ENCODE measurements at places on chromosomes 5 and 9. TPM values are rescaled to one million over a fixed set of nuclear protein-coding genes. Genes with fewer than 3 reads are reported as not detected.

- no peak for DNase-seq
Measured at GRCh38 chr5:76363352-76364225, 39.5 kb upstream of the IQGAP2 start.

GRCh38 chr9:27548055-27548741 is 18.6 kb upstream of the MOB3B start:
- no peak for DNase-seq

DNA sequence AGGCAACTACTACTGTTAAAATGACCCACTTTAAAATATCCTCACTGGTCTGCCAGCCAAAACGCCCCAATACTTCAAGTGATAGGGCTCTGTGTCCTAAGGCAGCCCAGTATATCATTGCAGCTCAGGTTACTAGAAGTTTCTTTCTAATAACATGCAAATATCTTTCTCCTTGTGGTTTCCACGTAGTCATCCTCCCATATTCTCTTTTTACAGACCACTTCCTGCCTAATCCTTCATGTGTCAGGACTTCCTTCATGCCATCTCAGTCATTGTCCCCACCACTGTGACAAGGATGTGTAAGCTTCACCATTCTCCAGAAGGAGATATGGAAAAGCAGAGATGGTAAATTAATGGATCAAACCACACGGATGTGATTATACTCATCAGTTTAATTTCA is 813.7 kb downstream of the MAT2B start:
- no peak for DNase-seq

GRCh38 chr9:97564291-97565175 is 63.1 kb downstream of the TMOD1 start:
- peak; percentile 65 for DNase-seq

GRCh38 chr5:159032656-159033350 is 66.9 kb downstream of the EBF1 start:
- DNase-seq: no peak

- no peak for DNase-seq
Measured at GRCh38 chr5:6194906-6195612, 183.3 kb downstream of the MED10 start.

DNA sequence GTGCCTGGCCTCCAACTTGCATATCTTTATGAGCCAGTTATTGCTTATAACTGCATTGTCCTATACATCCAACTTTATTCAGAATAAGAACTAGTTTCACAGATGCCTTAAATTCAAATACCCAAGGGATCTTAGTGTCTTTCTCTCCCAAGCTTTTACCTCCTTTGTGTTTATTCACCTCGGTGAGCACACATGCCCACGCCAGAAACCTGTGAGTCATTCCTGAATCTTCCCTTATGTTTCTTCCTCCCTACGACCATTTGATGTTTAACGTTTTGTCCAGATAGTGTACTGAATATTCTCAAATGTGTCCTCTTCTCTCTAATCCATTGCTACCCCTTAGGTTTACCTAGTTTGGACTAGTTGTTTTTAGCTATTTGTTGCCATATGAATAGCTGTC is 55.5 kb upstream of the MEGF10 start:
- DNase-seq: no peak

GRCh38 chr9:126328407-126328806 is 1.8 kb downstream of the MVB12B start:
- DNase-seq: no peak

DNA sequence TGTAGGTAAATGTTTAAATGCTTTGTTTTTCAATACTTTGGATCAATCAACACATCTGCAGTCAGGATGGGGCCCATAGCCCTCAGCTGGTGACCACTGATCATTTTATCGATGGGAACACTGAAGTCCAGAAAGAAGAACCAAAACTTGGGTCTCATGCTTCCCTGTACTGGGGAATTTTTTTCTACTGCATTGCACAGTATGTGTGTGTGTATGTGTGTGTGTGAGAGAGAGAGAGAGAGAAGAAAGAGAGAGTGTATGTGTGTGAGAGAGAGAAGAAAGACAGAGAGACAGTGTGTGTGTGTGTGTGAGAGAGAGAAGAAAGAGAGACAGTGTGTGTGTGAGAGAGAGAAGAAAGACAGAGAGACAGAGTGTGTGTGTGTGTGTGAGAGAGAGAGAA is 202.9 kb upstream of the MSX2 start:
- no peak for DNase-seq

DNA sequence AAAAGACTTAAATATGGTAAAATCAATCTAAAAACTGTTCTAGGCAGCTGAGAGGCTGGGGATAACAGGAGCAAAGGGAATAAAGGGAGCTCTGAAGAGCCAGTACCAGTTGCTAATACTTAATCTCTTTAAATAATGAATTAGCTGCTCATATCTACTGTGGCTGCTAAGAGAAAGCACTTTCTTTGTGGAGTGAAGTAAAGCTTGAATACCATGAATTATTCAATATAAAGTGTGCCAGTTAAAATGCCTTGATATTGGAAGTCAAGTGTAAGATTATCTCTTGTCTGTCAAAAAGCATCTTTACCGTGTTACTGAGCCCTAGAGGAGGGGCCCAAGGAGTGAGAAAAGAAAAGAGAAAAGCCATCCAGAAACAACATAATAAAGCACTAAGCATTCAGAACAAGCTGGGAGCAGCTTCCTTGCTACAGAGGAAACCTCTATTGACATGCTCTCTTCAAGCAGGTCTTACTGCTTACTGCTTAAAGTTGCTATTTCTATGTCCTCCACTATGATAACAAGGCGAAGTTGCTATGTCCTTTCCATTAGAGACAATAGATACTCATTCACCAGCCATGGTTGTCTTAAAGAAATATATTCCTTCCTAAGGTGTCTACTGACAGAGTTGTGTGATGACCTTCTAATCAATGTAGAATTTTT is 297.4 kb downstream of the CETN3 start:
- DNase-seq: no peak

DNA sequence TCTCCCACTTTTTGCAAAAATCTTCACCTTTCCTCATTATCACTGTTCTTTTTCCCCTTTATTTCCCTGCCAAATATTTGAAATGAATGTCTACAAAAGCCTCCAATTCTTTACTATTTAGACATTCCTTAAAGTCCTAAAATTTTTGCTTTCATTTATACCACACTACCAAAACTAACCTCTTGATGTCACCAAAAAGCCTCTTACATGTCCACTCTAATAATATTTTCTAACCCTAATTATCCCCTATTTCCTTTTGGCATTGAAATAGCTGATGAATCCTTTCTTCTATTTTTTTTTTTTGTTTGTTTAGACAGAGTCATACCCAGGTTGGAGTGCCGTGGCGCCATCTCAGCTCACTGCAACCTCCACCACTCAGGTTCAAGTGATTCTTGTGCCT is 32.3 kb upstream of the NRG2 start:
- no peak for DNase-seq

- DNase-seq: no peak
Measured at GRCh38 chr9:122367065-122367464, 3.8 kb upstream of the PTGS1 start.

DNA sequence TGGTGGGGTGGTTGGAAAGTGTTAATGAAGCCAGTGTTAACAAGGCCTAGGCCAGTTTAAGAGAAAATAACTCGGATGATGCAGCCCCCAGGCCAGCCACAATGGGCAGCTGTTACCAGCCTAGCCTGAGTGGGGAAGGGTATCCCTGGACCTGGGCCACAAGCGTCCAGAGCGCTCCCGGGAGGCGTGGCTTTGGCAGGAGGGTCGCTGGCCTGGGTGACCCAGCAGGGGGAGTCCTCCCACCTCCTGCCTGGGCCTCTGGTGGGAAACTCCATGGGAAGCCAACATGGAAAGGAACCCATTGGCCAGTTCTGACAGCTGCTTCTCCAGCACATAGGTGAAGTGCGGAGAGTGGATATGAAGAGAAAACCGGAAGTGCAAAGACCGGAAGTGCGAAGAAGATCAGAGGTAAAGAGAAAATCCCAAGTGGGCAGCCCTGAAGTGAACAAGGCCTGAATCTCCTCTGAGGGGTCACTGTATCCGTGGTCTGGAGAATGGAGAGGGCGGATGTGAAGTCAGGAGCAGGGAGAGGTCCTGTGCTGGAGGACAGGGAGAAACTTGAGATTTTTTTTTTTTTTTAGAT is 79.0 kb downstream of the ADCY2 start:
- no peak for DNase-seq

DNA sequence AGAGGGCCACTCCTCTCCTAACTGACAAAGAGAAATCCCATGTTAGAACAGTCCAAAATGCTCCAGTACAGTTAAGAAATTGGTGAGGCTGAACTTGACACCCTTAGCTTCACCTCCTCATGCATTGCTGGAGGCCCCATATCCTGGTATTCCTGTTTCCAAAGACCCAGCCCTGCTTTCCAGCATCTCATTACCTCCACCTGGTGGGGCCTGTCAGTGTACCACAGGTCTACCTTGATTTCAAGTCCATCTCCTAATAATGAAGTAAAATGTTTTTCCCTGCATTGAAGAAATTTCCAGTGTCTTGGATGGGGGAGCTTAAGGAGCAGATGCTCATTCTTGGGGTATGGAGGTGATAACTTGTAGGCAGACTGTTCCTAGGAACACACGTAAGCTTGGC is 70.6 kb upstream of the S1PR3 start:
- DNase-seq: no peak

DNA sequence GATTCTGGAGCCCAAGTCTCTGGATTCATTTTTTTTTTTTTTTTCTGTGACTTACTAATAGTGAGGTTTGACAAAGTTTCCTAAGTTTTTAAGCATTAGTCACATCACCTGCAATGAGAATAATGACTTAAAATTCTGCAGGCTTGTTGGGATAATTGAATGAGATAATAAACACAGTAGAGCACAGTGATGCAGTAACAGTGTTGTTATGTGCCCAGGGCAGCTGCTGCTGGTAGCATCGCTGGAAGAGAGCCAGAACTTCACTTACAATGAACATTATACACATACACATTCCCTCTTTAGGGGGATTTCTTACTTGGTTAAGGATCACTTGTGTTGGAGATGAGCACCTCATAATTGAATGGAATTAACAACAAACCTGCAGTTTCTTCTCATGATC is 78.9 kb downstream of the ALDH7A1 start:
- no peak for DNase-seq

DNA sequence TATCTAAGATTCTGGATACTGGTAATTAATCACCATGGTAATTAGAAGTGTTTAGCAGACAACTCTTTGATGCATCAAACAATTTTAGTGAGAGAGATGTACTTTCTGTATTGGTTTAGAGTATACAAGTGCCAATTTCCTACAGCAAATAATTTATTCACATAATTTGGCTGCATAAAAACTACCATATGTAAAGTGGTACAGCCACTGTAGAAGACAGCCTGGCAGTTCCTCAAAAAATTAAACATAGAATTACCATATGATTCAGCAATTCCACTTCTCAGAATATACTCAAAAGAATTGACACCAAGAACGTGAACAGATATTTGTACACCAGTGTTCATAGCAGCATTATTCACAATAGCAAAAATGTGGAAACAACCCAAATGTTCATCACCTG is 36.2 kb downstream of the PHAX start:
- no peak for DNase-seq

DNA sequence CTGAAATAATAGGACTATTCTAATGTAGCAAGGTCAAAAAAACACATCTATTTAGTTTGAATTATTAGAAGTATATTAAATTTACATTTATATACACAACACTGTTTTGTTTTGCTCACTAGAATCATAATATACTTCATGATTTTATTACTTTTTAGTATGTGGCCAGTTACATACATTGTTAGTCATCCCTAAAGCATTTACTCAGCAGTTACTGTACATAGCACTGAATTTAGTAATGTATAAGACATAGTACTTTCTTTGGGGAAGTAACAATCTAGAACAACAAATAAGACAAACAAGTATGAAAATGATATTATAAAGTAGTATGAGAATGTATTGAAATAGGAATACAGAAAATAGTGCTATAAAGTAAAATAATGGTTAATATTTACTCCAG is 28.2 kb downstream of the ERCC8 start:
- no peak for DNase-seq

DNA sequence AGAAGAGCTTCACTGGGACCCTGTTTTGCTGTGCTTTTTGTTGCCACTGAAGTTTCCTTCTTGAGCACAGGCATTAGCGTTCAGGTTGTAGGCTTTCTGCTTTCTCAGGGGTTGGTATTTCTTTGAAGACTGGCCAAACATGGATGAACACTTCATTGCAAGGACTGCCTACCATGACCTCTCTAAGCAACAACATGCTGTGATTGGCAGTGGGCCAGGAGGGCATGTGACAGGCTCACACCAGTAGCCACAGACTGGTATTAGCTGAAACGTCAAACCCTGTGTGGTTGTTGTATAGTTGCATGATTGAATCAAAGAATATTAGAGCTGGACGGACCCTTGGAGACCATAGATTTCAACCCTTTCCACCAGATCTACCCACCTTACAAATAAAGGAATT is 20.0 kb upstream of the MLANA start:
- no peak for DNase-seq

DNA sequence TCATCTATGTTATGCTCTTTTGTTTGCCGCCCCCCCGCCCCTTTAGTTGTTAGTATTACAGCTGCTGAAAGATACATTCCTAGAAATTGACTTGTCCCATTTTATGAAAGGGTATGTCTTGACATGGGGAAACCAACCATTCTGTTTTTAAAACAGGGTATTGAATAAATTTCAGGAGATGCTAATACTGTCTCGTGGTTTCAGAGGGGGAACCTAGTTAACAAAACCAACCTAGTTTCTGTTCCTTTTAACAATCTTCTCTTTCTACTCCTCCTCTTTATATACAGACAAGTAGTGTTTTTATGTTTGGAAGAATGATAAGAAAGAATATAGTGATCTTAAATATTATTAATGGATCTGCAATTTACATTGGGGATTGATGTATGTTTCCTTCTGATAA is 3.5 kb downstream of the PIP5K1B start:
- DNase-seq: no peak

DNA sequence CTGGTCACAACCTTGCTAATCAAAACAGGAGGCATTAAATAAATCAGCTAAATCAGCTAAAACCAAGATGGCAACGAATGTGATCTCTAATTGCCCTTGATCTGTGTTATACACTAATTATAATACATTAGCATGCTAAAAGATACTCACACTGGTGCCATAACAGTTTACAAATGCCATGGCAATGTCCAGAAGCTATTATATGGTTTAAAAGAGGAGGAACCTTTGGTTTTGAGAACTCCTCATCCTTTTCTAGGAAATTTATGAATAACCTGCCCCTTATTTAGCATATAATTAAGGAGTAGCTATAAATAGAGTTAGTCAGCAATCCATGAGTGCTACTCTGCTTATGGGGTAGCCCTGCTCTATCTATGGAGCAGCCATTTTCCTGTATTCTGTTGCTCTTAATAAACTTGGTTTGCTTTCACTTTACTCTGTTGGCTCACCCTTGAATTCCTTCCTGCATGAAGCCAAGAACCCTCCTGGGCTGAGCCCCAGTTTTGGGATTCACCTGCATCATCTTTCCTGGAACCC is 18.7 kb upstream of the NNT start:
- no peak for DNase-seq

The SOHLH1 gene
- total RNA-seq: not detected

The RCL1 gene
- 24.6 TPM for total RNA-seq

The TMEM232 gene
- 8.1 TPM for total RNA-seq

The C9orf50 gene
- total RNA-seq: 2.2 TPM

The SOWAHA gene
- total RNA-seq: 2.5 TPM

The SLC4A9 gene
- total RNA-seq: 0.18 TPM

The IRX2 gene
- total RNA-seq: 0.13 TPM

The AFAP1L1 gene
- total RNA-seq: 54.8 TPM

The PCDHGA2 gene
- 13.5 TPM for total RNA-seq

The CCDC192 gene
- 1.2 TPM for total RNA-seq

The KCNV2 gene
- total RNA-seq: not detected

The LCP2 gene
- 45.2 TPM for total RNA-seq

The NR2F1-AS1 gene
- 49.3 TPM for total RNA-seq

The TSSK1B gene
- total RNA-seq: 0.36 TPM

The GGTA1 gene
- total RNA-seq: 16.0 TPM

Measured in sciatic nerve (tissue), 2 donors.